ENCODE measurements at places on chromosomes 1 and 21.

GRCh38 chr1:89425056-89425455 is 61.2 kb downstream of the GBP6 start:
- no peak for DNase-seq

GRCh38 chr1:160085686-160086455 is 4.5 kb downstream of the KCNJ9 start:
- DNase-seq, result peak; percentile 94

DNA sequence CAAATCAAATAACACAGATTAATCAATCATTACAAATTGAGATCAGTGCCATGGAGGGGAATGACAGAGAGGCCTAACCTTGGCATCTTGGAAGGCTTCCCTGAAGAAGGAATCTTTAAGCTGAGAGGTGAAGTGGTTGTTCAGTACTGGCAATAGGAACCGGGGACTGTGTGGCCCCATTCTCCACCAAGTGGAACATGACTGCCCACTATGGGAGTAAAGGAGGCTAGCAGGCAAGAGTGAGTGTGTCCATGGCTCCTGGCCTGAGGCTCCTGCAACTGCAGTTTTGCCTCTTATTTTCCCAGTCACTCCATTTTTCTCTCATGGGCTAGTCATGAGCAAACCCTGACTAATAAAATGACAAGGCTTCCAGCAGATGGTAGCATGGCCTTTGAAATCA is 112.2 kb upstream of the GJB5 start:
- no peak for DNase-seq

GRCh38 chr1:84550826-84551225 is 23.4 kb downstream of the CTBS start:
- DNase-seq, result no peak

DNA sequence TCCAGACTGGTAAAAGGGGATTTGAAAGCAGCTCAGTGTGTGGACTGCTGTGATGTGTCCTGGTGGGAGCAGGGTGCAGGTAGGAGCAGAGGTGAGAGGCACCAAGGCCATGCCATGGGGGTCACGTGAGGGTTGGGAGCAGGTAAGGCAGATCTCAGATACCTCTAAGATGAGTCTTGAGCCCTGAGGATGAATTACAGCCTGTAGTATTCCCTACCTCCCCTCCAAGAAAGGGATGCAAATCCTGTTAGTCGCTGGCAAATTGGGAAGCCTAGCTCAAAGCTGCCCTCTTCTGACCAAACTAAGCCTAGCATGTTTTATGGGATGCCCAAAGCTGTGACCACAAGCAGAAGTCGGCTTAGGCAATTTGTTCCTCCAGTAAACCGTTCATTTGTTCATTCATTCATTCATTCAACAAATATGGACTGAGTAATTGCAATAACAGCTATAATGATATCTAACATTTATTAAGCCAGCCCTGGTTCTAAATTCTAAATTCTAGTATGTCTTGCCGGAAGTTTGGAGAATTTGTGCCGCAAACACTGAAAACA is 3.9 kb upstream of the NUAK2 start:
- peak; percentile 87 for DNase-seq

- no peak for DNase-seq
Observed at GRCh38 chr1:11062965-11063401, 3.2 kb upstream of the SRM start.

DNA sequence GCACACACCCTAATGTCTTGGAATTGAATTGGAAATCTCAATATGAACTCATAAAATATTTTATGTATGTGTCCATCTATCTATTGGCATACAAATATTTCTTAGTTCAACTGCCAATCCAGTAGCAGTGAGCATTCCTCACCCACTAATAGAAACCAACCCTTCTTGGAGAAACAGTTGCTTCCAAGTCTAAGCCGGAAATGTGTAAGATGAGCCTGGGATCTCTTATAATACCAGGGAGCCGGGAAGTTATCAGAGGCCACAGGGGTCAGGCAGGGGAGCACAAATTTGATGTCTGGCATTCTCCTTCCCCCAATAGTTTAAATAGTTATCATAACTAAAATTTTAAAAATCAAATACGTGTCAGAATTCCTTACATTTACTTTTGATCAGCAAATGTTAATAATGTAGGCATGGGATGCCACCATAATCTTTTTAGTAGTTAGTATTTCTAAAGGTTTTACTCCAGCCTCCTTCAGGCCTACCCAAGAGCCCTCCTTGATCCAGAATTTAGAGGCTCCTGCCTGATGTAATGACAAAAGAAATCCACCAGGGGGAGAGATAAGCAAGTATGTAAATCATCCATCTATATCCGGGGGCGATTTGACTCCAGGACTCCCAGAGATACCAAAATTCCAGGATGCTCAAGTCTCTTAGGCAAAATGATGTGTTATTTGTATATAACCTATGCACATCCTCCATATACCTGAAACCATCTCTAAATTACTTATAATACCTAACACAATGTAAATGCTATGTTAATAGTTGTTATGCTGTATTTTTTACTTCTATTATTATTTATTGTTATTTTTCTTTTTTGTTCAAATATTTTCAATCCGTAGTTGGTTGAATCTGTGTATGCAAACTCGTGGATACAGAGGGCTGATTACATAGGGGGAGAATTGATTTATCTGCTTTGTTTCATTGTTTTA is 218.7 kb upstream of the COA6 start:
- DNase-seq, result peak; percentile 87

- no peak for DNase-seq
Observed at GRCh38 chr1:4016351-4017130, 116.5 kb upstream of the C1orf174 start.

- no peak for DNase-seq
Observed at GRCh38 chr1:167545349-167545748, 8.2 kb downstream of the CREG1 start.

DNA sequence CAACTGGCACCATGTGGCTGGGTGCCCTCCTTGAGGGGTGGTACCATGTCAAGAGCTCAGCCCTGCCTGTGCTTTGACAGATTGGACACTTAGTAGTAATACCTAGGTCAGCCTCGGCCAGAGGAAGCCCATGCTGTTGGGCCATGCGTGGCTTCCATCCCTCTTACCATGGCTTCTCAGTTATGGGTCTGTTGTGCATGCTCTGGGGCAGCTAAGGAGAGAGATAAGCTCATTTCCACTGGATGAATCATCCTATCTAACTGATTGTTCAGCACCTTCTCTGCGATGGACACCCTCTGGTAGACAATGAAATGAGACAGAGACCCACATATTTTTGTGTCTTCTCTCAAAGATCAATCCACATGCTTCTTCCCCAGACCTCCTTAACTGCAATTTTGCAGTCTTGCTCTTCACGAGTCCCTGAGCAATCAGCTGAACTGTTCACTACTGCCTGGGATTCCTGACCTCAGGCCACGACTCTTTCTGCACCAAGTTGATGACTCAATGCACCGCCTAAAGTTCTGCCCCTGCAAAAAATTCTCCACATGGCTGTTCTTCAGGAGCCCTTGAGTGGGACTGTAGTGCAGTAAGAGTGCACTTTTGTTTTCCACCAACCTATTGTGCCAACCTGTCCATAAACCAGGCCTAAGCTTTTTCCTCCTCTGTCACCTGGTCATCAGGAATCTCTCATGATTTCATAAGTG is 6.9 kb upstream of the TRIM62 start:
- no peak for DNase-seq

DNA sequence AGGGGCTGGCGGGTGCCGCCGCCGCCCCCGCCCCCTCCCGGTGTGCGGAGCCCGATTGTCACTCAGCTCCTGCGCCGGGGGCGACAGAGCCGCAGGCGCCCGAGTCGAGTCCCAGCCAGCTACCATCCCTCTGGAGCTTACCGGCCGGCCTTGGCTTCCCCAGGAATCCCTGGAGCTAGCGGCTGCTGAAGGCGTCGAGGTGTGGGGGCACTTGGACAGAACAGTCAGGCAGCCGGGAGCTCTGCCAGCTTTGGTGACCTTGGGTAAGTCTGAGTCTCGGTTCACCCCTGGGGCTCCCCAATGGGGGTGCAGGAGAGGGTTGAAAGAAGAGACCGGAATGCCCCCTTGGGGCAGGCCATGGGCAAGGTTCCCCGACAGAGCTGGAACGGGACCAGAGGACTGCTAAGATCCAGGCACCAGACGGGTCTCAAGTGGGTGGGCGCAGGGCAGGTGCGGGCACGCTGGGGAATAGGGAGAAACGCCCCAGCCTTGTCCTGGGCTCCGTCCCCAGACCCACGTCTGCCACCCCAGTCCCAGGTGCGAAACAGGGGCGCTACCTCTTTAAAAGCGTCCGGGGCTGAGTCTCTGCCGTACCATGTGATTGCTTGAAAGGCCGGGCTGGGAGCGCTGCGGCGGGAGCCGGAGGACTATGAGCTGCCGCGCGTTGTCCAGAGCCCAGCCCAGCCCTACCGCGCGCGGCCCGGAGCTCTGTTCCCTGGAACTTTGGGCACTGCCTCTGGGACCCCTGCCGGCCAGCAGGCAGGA is at the start of gene ADORA1:
ADORA1 (plus strand) TSS at position 61 of the 765 bp plus-strand sequence. CDS start 1,116 bp downstream, outside the sequence.
- DNase-seq, result peak; percentile 43

- peak; percentile 91 for DNase-seq
Observed at GRCh38 chr1:244273845-244274619, 177.7 kb downstream of the ADSS2 start.

- no peak for DNase-seq
Observed at GRCh38 chr1:58577654-58578030, 590 bp upstream of the TACSTD2 start.

DNA sequence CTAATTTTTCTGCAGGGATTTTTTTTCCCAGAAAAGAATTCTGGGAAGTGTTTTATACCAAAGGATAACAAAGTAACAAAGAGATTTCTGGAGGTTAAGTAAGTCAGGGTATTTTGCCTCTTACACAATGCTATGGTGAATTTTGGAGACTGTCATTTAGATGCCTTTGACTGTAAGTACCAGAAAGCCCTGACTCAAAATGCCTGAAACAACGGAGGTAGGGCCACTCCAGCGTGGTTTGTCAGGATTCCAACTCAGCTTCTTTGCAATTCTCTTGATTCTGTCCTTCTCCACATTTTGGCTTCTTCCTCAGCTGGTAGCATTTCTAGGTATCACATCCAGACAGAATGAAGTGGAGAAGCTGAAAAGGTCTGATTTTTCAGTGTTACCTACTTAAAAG is 106.5 kb downstream of the UCHL5 start:
- no peak for DNase-seq

DNA sequence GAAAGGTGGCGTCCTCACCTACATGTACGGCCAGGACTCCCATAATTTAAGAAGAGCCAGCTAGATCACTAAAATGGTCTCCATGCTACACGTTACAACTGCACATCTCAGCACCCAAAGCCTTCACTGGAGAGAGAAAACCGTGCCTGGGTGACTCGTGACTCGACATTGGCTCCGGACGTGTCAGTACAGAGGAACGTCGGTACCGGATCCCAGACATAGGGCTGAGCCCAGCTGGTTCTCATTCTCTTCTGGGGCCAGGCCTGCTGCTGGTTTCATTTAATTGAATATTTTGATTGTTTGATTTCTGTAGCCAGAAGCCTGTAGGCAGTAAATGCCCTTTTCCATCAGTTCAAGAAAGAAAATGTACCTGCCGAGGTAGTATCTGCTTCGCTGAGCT is 93.1 kb downstream of the HHIPL2 start:
- DNase-seq, result no peak

DNA sequence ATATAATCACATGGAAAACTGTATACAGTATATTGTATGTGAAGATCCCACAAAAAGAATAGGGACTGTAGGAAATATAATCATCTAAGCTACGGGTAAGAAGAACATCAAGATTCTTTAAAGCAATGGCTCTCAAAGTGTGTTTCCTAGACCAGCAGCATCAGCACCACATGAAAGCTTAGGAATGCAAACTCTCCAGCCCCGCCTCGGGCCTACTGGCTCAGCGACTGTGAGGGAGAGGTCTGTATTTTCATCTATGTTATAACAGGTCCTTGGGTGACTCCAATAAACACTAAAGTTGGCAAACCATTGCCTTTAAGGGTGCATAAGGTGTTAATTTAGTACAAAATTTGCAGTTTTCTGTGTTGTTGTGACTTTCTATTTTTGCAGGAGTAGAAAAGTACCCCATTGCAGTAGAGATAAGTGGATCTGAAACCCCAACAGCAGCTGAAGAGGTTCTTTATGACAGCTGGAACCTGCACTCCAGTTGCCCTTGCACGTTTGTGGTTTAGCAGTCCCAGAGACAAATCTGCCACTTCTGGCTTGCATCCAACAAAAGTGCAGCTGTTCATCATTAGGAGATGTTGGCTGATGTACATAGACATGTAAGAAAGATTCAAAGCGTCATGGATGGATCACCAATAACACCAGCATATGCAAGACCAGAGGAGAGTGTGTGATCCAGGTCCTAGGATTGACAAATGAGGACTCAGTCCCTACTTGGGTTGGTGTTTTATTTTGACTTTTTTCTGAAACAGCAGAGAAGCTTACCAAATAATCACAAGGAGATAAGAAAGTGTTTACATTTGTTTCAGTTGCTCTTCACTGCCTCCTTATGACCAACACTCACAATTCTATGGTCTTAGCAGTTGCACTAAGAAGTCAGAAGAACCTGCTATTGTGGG is 15.9 kb upstream of the IFNAR1 start:
- no peak for DNase-seq

DNA sequence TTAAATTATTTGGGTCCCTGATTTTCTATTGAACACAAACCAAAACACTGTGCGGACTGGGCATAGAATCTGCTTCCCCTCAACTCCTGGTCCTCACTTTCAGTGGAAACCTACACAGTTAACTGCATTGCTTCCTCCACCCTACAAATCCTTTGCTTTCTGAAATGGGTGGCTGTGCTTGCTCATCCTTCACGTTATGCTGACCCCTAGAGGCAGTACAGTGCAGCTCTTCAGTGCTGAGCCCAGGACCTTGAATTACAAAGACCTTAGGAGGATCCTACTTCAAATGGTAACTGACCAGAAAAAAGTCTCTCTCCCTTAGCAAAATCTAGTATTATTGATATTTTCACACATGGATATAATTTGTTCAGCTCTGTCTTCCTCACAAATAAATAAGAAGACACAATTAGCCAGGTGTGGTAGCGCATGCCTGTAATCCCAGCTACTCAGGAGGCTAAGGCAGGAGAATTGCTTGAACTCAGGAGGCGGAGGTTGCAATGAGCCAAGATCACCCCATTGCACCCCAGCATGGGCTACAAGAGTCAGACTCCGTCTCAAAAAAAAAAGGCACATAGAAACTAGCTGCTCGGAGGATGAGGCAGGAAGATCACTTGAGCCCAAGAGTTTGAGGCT is 63.4 kb upstream of the L1TD1 start:
- peak; percentile 65 for DNase-seq

- DNase-seq, result no peak
Observed at GRCh38 chr1:178137238-178137637, 43.3 kb downstream of the RASAL2 start.

- DNase-seq, result no peak
Observed at GRCh38 chr21:15121655-15122120, 56.9 kb upstream of the NRIP1 start.

GRCh38 chr1:53562981-53563379 is 103.8 kb downstream of the DMRTB1 start:
- DNase-seq, result no peak

DNA sequence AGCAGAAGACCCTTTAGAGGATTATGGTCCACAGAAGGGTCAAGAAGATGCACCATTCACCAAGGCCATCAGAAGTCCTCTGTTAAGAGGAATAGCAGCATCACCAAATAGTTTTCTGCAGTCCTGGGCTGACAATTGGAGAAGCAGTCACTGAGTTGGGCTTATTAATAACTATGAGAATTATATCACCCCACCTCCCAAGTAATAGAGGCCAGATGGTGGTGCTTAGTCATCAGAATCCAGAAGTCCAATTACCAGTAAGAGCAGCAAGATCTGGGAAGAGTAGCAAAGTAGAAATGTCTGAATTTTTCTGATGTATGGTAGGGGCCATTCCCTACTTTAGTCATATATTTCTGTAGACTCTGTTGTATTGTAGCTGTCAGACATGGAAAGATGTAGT is 6.1 kb upstream of the PSMA5 start:
- no peak for DNase-seq

All from A549 (cell line).